NCI-H1105 treated with DMSO at 0.1 percent for 48 hours (cell line): ENCODE measurements at places on chromosomes 3 and 15.
A peak's percentile ranks its signal among the peaks of the same experiment; 100 is the strongest.

DNA sequence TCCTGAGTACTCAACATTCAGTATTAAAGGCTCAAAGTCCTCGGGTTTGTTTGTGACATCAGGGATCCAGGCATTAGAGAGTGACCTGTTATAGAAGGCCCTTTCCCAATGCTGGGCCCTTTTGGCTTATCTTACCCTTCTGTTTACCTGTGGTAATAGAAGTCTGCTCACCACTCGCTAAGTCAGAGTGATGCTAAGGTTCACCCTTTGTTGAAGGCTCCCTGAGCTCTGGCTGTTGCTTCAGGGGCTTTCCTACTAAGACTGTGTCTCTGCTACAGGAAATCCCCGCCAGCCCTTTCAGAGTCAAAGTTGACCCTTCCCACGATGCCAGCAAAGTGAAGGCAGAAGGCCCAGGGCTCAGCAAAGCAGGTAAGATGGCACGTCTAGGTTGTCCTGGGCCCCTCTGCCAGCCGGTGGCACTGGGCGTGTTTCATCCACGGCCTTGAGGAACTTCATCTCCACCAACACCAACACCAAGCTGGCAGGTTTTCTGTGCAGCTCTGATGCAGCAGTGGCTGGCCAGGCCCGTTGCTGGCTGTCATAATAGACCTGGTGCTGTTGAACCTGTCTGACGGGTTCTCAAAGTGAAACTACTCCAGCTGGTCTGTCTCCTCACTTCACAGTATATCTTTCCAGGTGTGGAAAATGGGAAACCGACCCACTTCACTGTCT, 99.1 kb downstream of the DNASE1L3 start:
- DNase-seq: peak; percentile 54

DNA sequence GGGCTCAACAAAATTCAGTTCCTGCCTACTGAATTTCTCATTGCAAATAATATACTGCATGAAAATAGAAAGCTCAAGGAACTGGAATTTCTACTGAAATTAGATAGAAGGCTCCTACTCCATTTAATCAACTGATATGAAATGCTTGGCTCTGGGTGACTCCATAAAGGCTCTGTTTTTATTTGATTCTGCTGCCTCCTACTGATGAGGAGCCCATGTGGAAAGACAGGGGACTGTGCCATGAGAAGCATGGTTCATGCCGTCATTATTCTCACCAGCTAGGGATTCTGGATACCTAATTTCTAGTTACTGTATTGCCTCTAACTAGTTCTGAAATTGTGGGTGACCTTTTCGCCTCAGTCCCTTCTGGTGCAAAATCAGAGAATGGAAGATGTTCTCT, 366.2 kb upstream of the DPH6 start:
- DNase-seq: no peak

DNA sequence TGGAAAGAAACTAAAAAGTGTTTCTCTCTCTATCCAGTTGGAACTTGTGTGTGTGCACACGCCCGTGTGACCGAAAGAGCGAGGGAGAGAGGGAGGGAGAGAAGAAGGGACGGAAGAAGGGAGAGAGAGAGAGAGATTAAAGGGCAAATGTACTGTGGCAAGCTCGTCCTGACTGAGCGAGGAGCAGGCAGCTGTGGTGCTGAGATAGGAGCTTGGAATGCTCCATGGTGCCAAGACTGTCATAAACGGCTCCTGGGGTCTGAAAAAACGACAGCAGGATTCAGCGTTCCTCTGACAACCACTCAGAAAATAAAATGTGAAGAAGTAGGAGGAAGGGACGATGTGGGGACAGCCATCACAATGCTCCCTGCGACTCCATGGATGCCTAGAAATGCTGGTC, 276.0 kb downstream of the SV2B start:
- no peak for DNase-seq

DNA sequence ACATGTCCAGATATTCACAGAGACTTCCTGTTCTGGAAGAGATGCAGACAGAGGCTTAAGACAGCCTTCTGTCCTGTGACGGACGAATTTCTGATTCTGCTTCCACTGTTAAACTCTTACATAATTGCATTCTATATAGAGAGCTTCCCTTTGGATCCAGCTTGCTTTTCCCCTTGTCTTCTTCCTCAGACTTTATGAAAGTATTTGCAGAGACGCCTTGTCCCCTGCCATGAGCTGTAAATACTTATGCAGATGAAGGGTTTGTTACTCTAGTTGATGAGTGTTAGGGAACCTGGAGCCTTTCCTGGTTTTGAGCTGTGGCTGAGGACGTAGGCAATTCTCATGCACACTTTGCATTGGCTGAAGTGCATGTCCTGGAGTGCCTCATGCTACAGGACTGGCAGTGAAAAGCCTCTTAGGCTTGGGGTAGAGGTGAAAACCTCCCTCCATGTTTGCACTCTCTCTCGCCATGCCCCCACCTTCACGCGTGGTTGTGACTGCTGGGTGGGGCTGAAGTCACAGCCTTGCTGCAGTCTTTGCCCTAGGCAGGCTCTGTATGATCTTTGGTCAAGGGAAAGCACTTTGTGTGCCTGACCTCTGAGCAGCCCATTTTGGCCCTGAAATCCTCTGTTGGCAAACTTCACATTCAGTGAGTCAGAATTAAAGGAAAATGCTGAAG, 286.6 kb downstream of the PTPRG start:
- no peak for DNase-seq

DNA sequence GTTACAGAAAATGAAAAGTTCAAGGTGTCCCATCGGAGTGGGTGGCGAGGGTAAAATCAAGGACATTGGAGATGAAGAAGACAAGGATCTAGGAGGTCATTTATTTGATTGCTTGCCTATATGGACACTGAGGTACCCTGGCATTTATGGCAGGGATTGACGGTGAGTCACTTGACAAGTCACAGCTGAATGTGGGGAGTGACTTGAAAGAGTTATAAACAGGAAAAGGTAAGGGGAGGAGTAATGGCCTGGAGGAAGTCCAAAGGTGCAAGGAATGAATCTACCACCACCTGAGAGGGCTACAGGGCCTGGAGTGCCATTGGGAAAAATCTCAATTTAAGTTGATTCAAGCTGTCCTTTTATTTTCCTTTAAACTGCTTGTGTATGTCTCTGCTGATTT, 11.8 kb upstream of the SGO1 start:
- DNase-seq: no peak

GRCh38 chr3:5479229-5479799, 291.8 kb downstream of the EDEM1 start:
- no peak for DNase-seq

- DNase-seq: no peak
These were observed 778 bp downstream of the CRBN start for GRCh38 chr3:3178498-3179328.

DNA sequence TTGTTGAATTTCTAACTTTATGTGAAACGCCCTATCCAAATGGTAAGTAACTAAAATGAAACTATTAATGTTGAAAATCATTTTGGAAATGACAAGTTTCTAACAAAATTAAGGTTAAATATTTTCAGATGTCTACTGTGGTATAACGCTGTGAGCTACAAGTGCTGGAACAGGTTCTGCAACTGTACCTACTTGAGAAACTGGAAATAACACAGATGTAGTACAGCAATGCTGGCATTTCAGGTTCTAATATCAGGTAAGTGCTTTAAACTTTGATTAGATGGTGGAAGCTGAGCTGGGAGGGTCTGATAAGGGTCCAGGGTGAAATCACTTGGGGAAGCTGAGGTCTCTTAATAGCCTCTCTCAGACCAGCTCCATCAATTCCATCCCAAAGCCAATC, 315.1 kb downstream of the STXBP5L start:
- no peak for DNase-seq

DNA sequence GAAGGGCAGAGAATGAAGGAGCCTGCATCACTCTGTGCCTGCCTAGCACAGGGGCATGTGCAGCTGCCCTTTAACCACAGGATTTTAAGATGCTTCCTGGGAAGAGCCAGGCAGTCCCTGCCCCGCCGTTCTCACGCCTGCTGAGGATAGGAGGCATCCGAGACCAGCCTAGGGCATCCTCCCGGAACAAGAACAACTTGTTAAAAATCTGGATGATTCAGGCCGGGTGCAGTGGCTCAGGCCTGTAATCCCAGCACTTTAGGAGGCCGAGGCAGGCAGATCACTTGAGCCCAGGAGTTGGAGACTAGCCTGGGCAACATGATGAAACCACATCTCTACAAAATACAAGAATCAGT, 15.2 kb downstream of the NRROS start:
- DNase-seq: no peak

GRCh38 chr3:53624061-53624857, 129.8 kb downstream of the CACNA1D start:
- peak; percentile 65 for DNase-seq
